Tongue (tissue), 3 donors: ENCODE measurements at places on chromosomes 7 and 10. TPM values are rescaled to one million over a fixed set of nuclear protein-coding genes. Genes with fewer than 3 reads are reported as not detected.
A peak's percentile ranks its signal among the peaks of the same experiment; 100 is the strongest.

Gene ANKRD7
- 2.2 TPM for total RNA-seq

Gene CH25H
- 0.21 TPM for total RNA-seq

DNA sequence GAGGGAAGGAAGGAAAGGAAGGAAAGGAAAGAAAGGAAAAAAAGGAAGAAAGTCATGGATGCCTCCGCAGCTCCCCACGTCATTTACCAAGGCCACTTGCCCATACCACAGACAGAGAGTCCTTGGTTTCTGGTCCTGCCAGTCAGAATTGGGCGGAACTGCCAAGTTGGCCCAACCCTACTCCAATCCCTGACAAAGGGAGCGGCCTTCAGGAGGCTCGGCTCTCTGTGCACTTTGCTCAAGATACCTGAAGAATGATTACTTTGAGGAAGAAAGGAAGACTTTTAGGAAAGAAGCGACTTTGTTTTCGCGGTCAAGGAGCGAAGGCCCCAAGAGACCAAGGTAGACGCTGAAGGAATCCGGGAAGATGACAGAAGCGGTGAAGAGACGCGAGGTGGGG is 49.1 kb upstream of the FXYD4 start:
- no peak for DNase-seq

Gene C10orf62
- total RNA-seq = 0.82 TPM

DNA sequence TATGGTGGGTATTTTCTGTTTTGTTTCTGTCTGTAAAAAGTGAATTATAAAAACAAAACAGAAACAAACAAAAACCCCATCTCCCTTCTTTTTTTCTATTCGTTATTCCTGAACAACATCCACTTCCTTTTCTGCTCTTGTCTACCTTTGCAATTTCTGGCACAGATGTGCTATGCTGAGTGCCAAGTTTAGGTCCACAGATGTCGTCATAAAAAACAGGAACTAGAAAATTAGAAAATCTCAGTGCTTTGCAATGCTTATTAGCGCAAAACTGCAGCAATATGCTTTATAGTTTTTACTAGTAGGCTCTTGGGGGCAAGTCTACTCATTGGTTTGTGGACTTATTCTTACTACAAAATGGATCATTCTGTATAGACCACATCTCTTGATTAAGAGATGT is 94.2 kb upstream of the PRKCQ start:
- DNase-seq = peak; percentile 76

GRCh38 chr10:116287906-116288501 is 15.0 kb upstream of the GFRA1 start:
- peak; percentile 86 for DNase-seq

Gene LRRD1
- 0.21 TPM for total RNA-seq

DNA sequence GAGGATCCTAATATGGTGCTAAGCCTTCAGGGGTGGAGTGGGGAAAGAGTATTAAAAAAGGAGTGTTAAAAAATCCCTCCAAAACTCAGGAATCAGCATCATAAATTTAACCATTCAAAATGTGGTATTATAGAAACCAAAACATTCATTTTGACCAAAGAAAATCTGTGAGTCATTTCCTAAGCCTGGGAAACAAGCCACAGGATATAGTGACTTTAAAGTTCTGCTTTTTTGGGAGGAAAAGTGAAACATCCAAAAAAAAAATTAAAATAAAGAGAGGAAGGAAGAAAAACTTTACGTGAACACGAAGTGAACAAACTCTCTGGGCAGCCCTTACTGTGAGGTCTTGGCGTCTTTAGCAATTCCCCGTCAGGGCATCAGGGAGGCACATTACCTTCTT is 74.0 kb upstream of the GSDME start:
- DNase-seq = no peak

Gene TRIM74
- 1.7 TPM for total RNA-seq

DNA sequence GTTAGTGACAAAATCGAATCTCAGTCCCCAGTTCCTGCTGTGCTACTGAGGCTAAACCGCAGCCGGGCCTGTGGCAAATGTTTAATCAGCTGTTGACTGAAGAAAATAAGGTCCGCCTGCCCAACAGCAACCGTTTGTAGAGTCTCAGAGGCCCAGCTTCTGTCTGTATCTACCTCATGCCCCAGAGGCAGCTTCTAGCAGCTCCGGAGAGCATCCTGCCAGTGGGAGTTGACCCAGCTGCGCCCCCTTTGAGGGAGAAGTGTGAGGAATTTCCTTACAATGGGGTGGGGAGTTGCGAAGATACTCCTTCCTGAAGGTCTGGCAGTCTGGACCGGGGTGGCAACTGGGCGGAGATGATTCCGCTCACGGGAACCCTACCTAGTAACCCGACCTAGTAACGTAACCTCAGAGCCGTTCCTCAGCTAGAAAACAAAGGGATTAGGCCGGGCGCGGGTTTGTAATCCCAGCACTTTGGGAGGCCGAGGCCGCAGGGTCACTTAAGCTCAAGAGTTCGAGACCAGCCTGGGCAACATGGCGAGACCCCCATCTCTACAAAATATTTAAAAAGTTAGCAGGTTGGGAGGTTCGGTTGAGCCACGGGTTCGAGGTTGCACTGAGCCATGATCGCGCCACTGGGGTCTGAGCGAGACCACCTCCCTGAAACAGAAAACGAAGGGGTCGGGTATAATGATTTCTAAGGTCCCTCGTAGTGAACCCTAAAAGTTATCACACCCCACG is 846 bp upstream of the ZNF775 start:
- DNase-seq = peak; percentile 81

DNA sequence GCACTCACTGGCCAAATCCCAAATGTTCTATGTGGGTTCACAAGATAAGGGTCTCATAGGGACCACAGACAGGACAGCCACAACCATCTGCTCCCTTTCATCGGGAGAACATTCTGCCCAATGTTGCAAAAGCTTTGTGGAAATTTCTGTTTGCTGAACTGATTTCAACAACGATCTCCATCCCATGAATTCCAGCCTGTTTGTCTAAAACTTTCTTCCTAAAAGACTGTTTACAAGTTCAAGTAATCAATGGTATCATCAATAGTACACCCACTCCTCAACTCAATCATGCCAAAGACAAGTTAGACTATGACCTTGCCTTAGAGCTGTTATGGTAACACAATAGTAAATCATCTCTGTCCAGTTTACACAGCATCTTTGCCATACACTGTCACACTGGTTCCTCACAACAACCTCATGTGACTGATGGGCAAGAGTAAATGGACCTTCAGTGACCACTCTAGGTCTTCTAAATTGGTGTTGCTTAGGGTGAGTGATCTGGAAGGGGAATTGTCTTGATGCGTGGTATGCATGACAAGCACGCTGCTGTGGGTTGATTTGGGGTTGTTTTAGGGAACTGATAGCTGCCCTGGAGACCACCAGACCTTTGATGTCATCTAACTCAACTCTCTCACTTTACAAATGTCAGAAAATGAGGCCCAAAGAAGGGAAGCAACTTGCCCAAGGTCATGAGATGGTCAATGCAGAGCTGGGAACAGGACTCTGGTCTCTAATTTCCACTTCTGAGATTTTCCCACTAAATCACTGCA is 95.1 kb downstream of the PPP1R3C start:
- no peak for DNase-seq

Gene FRA10AC1
- total RNA-seq = 19.1 TPM

DNA sequence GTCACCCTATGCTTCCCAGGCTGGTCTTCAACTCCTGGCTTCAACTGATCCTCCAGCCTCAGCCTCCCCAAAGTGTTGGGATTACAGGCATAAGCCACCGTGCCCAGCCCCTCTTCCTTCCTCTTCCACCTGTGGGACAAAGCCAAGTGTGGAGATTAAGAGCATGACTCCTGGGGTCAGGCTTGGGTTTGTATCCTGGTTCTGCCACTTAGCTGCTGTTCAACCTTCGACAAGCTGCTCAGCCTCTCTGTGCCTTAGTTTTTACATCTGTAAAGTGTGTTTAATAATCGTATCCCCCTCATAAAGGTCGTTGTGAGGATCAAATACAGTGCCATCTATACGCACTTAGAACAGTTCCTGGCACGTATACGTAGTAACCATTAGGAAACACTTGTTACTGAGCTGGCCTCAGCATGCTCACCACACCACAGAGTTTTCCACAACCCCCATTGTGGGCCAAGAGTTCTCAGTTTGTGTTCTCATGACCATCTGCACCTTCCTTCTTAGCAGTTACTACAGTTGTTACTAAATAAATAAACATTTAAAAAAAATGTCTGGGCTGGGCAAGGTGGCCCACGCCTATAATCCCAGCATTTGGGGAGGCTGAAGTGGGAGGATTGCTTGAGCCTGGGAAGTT is 140.5 kb upstream of the BTBD16 start:
- no peak for DNase-seq

Gene NUTM2A
- 2.1 TPM for total RNA-seq

DNA sequence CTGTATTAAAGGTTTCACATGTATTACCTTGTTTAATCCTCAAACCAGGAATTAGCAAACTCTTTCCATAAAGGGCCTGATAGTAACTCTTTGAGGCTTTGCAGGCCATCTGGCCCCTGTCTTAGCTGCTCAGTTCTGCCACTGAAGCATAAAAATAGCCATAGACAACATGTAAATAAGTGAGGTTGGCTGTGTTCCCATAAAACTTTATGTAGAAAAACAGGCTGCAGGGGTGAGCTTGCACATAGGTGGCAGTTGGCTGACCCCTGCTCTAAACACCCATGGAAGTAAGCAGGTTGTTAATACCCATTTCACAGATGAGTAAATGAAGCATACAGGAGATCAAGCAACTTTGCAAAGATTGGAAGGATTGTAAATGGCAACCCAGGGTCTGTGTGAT is 1279.2 kb upstream of the AUTS2 start:
- no peak for DNase-seq

DNA sequence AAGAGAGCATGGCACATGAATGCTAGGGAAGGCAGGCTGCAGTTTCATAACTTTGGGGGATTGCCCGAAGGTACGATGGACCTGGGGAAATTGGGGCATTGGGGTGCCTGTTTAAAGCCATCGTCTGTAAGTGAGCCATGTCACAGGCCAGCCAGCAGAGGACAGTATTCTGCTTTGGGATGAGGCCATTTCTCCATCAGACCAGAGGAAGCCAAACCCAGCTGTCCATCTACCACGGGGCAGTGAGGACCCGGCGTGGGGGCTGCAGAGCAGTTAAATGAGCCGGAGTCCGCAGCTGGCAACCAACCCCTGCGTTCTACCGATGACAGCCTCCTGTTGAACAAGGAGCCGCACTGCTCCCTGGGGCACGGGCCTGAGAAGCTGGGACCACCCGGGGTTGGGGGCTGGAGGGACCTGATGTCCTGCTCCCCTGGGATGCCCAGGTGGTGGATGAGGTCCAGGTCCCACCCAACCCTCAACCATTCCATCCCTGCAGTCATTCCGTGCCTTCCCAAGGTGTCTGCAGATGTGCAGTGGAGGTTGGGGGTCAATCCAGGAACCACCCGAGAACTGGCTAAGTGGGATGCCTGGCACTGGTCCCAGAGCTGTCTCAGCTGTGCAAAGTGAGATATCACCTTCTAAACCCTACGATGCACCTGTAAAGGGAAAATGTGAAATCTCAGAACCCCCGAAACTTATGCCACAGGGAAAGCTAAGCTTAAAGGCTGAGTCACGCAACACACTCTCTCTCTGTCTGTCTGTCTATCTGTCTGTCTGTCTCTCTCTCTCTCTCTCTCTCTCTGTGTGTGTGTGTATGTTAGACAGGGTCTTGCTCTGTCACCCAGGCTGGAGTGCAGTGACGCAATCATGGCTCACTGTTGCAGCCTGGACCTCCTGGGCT is 12.1 kb upstream of the RHBDD2 start:
- DNase-seq = peak; percentile 81

Gene SFMBT2
- total RNA-seq = 6.7 TPM

Gene THAP5
- total RNA-seq = 37.5 TPM

GRCh38 chr10:84523526-84523925 is 195.1 kb downstream of the CCSER2 start:
- DNase-seq = no peak

DNA sequence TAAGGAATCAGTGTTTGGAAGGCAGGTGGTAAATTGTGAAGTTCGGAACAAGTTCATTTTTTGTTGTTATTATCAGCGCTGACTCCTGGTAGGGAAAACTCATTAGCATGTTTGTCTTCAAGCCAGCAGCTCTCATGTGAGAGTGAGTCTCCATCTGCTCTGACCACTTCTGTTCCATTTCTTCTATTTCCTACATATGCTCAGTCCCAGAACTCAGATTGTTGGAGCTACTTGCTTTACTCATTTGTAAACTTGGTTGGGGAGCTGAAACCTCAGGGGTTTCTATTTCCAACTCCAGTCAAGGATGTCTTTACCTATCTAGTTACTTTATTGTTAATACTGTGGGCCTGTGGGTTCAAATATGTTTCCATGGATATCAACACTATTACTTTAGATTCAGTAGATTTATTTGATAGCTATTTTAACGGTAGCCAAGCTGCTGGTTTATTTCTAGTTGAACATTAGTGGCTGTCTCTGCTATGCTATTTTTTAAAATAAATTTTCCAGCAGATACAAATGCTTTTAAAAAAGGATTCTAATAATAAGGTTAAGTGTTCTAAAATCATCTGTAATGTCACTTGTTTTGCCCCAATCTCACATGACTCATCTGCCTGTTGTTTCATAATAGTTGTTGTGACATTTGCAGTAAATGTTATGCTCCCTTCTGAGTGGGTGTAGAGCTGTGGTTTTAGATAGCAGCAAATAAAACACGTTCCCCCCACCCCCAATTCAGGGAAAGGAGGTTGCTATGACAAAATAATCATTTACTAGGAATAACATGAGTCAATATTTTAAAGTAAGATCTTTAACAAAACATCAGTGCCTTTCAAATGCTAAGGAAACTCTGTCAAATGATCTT is 143.3 kb downstream of the HDAC9 start:
- peak; percentile 5 for DNase-seq

DNA sequence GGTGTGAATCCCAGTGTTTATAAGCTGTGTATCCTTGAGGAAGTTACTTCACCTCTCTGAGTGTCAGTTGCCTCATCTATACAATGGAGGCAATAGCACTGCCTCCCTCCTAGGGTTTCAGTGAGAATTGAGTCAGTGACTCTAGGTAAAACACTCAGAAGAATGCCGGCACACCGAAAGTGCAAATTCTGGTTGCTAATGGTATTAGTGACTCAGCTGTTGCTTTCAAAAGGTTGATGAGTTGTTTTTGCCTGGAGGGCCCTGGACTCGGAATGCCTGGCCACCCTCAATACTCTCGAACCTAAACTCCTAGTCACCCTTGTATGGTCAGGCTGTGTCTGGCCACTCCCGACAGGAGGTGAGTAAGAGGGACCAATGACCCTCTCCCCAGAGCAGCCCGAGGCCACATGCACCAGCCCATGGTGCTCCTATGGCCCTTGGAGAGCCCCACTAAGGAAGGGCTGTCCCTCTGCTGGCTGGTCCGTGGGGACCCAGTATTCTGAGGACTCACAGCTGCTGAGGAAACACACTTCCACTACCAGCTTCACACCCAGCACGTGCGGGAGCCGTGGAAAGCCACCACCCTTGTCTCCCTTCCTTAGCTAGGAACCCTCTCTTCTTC is 60.2 kb downstream of the CALML3 start:
- no peak for DNase-seq

Gene ADAMTS14
- 12.6 TPM for total RNA-seq

GRCh38 chr7:19133886-19134285 is 11.3 kb downstream of the FERD3L start:
- no peak for DNase-seq

GRCh38 chr7:154503962-154504550 is 451.9 kb downstream of the DPP6 start:
- DNase-seq = peak; percentile 77

- no peak for DNase-seq
Observed at GRCh38 chr7:68058014-68058413, 1061.4 kb downstream of the TYW1 start.

GRCh38 chr10:62666275-62666674 is 138.2 kb upstream of the ADO start:
- no peak for DNase-seq
